ENCODE measurements at places on chromosomes 2 and 18. TPM values are rescaled to one million over a fixed set of nuclear protein-coding genes. Genes with fewer than 3 reads are reported as not detected.
A peak's percentile ranks its signal among the peaks of the same experiment; 100 is the strongest.

TMEM178A gene
- total RNA-seq: 2.4 TPM

- no peaks in the 10 kb centered on the region for H3K27me3 ChIP-seq
- peak overlapping the region; percentile 55 for H3K27ac ChIP-seq
- H3K4me3 ChIP-seq: peak overlapping the region; percentile 8
- no peak for DNase-seq
Observed at GRCh38 chr18:4750393-4751346, 295.6 kb upstream of the DLGAP1 start.

GRCh38 chr2:9258953-9259399 lies 52.4 kb downstream of the ASAP2 start:
- H3K27ac ChIP-seq: peak overlapping the region; percentile 68
- H3K27me3 ChIP-seq: no peaks in the 10 kb centered on the region
- no peaks in the 10 kb centered on the region for H3K36me3 ChIP-seq

DNA sequence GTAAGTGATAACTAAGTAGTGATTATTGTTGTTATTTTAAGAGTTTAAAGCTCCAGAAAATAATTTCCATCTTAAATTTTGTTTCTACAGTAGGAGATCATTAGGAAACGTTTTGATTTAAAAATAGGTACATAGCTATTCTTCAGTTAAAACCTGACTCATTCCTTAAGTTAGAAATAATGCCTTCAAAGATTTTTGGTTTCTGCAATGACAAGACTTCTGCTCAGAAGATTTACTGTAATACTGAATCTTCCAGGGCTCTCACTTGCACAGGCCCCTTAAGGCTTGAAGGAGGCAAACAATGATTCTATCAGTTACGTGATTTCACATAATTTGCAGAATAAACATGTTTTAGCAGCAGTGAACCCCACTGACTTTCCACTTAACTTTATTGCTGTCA lies 333.7 kb downstream of the RAD51AP2 start:
- no peaks in the 10 kb centered on the region for H3K4me1 ChIP-seq
- no peaks in the 10 kb centered on the region for H3K36me3 ChIP-seq
- no peak overlapping the region for H3K4me3 ChIP-seq
- no peak overlapping the region for H3K27ac ChIP-seq

ZNF396 gene
- total RNA-seq: 2.5 TPM

DNA sequence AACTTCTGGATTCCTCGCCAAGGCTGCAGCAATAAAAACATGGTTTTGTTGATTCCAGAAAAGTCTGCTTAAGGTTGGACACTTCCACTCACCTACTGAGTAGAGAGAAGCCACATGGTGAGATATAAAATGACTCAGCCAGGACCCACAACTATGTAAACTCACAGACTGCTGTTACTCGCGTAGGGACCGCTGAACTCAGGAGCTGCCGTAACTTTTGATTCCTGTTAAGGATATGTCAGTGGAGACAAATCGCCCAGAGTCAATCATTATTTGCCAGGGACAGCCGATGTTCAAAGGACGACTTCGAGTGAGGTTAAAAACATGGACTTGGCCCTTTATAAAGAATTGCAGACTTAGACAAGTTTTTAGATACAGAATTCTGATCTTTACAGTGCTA lies 25.6 kb downstream of the CYB5A start:
- no peak for DNase-seq
- H3K36me3 ChIP-seq: peaks cover 31% of the 10 kb centered on the region
- H3K27me3 ChIP-seq: no peaks in the 10 kb centered on the region

DNA sequence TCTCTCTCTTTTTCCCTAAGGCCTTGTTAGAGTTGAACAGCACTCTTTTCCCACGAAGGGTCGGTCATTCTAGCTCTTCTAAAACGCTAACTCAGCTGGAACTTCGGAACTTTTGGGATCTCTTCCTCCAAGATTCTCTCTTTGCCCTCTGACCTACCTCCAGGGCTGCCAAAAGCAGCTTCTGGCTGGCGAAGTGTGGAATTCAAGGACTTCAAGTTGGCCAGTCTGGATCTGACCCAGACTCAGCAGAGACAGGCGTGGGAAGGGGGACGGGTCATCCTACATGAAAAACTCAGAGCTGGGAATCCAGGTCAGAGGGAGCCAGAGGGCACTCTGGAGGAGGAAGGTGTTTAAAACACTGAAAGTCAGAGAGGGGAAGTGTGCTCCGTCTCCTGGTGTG lies 305.5 kb upstream of the HDAC4 start:
- no peaks in the 10 kb centered on the region for H3K36me3 ChIP-seq
- H3K4me3 ChIP-seq: no peak overlapping the region
- H3K27me3 ChIP-seq: no peaks in the 10 kb centered on the region

ABCG5 gene
- not detected for total RNA-seq

- no peaks in the 10 kb centered on the region for H3K36me3 ChIP-seq
- H3K27ac ChIP-seq: peak overlapping the region; percentile 54
- no peaks in the 10 kb centered on the region for H3K27me3 ChIP-seq
- no peak overlapping the region for H3K4me3 ChIP-seq
- H3K4me1 ChIP-seq: peaks cover 65% of the 10 kb centered on the region
- DNase-seq: no peak
Observed at GRCh38 chr2:11750422-11750821, 4.0 kb downstream of the LPIN1 start.

All from sigmoid colon (tissue), 7 donors.